ENCODE measurements at places on chromosomes 2 and 18. TPM values are rescaled to one million over a fixed set of nuclear protein-coding genes. Genes with fewer than 3 reads are reported as not detected.

The SERPINB5 gene
- not detected for total RNA-seq

The NBAS gene
- 19.5 TPM for total RNA-seq

The SRD5A2 gene
- 7.6 TPM for total RNA-seq

The TMEM182 gene
- 1.6 TPM for total RNA-seq

The RPRM gene
- total RNA-seq = not detected

The ASAP2 gene
- 4.0 TPM for total RNA-seq

The RAB17 gene
- total RNA-seq = 88.5 TPM

The ERFE gene
- not detected for total RNA-seq

The C2orf78 gene
- not detected for total RNA-seq

The SERPINB2 gene
- total RNA-seq = not detected

The PROM2 gene
- 1.1 TPM for total RNA-seq

The VRK2 gene
- total RNA-seq = 8.5 TPM

The CACNB4 gene
- 0.20 TPM for total RNA-seq

The AMER3 gene
- not detected for total RNA-seq

The MROH2A gene
- 6.6 TPM for total RNA-seq

The IL1F10 gene
- not detected for total RNA-seq

The OR6B2 gene
- not detected for total RNA-seq

The POTEC gene
- not detected for total RNA-seq

The FASTKD1 gene
- 10.6 TPM for total RNA-seq

The PLA2R1 gene
- 1.3 TPM for total RNA-seq

The DSG3 gene
- total RNA-seq = not detected

The HOXD13 gene
- total RNA-seq = not detected

The RSAD2 gene
- 1.6 TPM for total RNA-seq

The SPATA3 gene
- total RNA-seq = not detected

The SLC19A3 gene
- total RNA-seq = 14.6 TPM

The ST3GAL5 gene
- 12.8 TPM for total RNA-seq

The RHBDD1 gene
- total RNA-seq = 21.3 TPM
